ENCODE measurements at places on chromosomes 16 and 17. TPM values are rescaled to one million over a fixed set of nuclear protein-coding genes. Genes with fewer than 3 reads are reported as not detected.

Gene MEOX1
- not detected for total RNA-seq

Gene TBC1D3H
- total RNA-seq, result not detected

Gene YBX2
- 0.81 TPM for total RNA-seq

Gene TMEM238L
- total RNA-seq, result not detected

Gene CCNF
- 2.0 TPM for total RNA-seq

Gene NECAB2
- total RNA-seq, result 12.9 TPM

Gene G6PC1
- 440 TPM for total RNA-seq

Gene KRTAP9-8
- not detected for total RNA-seq

Gene TSC2
- total RNA-seq, result 117 TPM

Gene NOD2
- total RNA-seq, result 0.68 TPM

Gene CD7
- 1.4 TPM for total RNA-seq

Gene KRT33A
- total RNA-seq, result not detected

Gene EVPL
- total RNA-seq, result 0.53 TPM

DNA sequence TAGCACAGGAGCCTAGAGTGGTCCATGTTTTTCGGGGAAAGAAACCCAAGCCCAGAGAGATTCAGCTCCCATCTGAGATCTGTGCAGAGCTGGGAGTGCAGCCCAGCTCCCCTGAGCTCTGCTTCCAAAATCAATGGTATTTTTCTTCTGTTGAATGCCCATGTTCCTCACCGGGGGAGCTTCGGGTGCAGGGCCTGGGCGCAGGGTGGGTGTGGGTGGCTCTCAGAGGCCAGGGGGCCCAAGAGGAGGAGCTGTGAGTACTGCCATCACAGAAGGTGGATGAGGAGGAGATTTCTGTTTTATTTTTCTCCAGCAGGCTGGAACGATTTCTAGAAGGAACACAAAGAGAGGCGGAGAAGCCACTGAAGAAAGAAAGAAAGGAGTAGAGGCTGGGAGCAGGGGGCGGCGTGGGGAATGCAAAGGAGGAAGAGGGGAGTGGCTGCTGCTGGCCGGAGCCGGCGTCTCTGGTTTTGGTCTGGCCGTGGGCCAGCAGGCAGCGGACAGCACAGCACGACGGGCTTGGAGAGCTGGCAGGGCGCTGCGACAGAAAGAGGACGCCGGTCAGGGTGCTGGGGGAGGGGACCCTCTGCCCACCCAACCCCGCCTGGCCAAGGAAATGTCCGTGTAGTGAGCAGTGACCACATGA lies 76.2 kb upstream of the KSR1 start:
- DNase-seq, result peak; percentile 53

DNA sequence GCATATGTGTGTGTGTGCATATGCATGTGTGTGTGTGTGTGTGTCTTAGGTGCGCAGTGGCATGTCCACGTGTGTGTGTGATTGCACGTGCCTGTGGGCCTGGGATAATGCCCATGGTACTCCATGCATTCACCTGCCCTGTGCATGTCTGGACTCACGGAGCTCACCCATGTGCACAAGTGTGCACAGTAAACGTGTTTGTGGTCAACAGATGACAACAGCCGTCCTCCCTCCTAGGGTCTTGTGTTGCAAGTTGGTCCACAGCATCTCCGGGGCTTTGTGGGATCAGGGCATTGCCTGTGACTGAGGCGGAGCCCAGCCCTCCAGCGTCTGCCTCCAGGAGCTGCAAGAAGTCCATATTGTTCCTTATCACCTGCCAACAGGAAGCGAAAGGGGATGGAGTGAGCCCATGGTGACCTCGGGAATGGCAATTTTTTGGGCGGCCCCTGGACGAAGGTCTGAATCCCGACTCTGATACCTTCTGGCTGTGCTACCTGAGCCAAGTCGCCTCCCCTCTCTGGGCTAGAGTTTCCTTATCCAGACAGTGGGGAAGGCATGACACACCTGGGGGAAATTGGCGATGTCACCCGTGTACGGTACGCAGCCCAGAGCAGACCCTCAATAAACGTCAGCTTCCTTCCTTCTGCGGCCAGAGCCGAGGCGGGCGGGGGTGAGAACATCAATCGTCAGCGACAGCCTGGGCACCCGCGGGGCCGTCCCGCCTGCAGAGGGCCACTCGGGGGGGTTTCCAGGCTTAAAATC lies 47.6 kb downstream of the IL21R start:
- DNase-seq, result no peak

- no peak for DNase-seq
Measured at GRCh38 chr16:75534560-75535205, 1.2 kb downstream of the CHST5 start.

DNA sequence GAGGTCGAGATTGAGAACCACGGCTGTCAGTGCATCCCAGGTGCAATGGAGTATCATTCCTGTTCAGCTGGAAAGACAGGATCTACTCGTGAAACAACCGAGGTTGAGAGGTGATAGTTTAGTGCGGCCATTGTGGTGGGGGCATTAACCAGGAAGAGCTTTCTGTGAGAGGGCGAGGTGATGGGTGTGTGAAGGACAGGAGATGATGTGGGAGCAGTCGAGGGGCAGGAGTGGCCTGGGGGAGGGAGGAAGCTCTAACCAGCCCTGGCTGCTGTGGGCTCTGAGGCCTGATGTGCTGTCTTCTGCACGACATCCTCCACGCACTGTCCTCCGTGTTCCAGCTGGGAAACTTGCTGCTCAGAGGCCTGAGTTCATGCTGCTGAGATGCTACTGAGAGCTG lies 22.0 kb downstream of the GOSR2 start:
- DNase-seq, result no peak

GRCh38 chr16:2702871-2703745 lies 16.9 kb downstream of the PRSS27 start:
- peak; percentile 95 for DNase-seq

DNA sequence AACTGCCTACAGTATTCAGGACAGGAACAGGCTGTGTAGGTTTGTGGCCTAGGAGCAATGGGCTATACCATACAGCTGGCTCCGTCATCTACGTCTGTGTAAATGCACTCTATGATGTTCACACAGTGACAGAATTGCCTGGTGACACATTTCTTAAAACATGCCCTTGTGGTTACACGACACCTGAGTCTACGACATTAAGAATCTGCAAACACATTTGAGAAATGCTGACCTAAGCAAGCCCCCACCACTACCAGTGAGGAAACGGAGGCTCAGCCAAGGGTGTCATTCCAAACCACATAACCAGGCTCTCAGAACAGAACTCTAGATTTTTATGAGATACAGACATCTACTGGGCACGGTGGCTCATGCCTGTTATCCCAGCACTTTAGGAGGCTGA lies 23.5 kb downstream of the USP36 start:
- no peak for DNase-seq

DNA sequence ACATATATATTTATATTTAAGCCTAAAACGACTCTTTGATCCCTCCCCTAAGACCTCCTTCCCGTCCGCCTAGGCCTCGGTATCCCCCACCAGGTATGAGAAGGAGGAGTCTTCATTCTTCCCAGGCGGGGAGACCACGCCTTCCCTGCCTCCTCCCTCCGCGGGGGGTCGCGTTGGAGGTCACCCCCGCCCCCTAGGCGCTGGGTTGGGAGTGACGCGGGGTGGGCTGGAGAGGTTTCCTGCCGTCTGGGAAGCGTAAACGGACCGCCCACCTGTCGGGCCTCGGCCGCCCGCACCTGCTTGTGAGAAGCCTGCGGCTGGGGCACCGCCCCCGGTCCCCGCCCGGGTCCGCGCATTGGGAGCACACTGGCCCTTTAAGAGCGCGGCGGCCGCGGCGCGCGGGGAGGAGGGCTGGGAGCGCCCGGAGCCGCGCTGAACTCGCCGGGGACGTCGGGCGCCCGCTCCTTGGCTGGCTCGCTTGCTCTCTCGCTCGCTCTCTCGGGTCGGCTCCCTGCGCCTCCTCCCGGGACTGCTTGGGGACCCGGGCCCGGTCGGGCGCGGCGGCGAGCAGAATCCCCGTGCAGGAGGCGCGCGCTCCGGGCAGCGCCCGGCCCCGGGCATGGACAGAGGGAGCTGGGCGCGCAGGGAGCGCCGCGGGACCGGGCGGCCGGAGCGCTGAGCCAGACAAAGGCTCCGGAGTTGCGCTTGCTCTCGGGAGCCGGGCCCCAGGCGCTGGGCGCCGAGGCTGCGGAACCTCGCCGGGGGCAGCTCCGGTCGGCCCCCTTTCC lies at the start of gene MMP15:
Gene MMP15 (plus strand): TSS at position 404 of the 788 bp plus-strand sequence. CDS start 597 bp downstream, outside the sequence.
- peak; percentile 98 for DNase-seq

GRCh38 chr16:75486014-75486675 lies 9.1 kb downstream of the CHST6 start:
- no peak for DNase-seq

GRCh38 chr16:50933262-50933661 lies 191.4 kb downstream of the CYLD start:
- no peak for DNase-seq

DNA sequence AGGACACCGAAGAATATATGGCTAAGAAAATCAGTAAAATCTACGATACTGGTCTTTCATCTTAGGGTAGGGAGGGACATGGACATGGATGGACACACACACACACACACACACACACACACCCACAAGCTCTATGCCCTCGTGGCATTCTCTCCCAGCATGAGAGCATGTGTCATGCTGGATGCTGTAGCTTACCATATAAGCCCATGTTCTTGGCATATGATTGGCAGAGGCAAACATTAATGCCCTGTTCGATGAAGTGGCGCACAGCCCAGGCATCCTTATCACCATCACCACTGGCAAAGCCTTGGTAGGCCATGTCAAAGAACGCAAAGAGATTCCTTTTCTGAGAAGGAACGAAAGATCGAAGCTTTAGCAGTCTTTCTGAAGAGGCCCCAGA lies 17.6 kb downstream of the GOT2 start:
- no peak for DNase-seq

- no peak for DNase-seq
Measured at GRCh38 chr17:34351096-34351495, 5.2 kb upstream of the CCL13 start.

GRCh38 chr17:6170349-6170748 lies 100.2 kb downstream of the WSCD1 start:
- no peak for DNase-seq

- no peak for DNase-seq
Measured at GRCh38 chr16:13391337-13391736, 489.9 kb downstream of the SHISA9 start.

DNA sequence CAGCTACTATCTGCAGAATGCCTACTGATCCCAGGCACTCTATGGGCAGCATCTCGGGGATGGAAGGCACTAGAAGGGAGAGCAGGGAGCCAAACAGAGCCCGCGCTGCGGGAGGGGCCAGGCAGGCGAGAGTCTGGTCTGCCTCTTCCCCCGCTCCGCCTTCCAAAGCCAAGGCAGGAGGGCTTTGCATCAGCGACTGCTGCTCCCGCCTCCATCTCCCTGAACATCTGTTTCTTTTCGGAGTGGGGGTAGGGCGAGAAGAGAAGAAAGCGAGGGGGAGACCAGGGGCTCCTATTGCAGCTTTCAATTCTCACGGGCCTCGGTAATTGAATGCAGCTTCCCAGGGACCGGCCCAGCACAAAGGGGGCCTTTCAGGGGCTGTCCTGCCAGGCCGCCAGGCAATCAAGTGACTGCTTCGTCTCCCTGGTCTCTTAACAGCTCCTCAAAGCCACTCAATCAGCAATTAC lies 31.4 kb upstream of the CDC42EP4 start:
- DNase-seq, result no peak

GRCh38 chr17:27554152-27554551 lies 76.8 kb upstream of the LGALS9 start:
- no peak for DNase-seq

DNA sequence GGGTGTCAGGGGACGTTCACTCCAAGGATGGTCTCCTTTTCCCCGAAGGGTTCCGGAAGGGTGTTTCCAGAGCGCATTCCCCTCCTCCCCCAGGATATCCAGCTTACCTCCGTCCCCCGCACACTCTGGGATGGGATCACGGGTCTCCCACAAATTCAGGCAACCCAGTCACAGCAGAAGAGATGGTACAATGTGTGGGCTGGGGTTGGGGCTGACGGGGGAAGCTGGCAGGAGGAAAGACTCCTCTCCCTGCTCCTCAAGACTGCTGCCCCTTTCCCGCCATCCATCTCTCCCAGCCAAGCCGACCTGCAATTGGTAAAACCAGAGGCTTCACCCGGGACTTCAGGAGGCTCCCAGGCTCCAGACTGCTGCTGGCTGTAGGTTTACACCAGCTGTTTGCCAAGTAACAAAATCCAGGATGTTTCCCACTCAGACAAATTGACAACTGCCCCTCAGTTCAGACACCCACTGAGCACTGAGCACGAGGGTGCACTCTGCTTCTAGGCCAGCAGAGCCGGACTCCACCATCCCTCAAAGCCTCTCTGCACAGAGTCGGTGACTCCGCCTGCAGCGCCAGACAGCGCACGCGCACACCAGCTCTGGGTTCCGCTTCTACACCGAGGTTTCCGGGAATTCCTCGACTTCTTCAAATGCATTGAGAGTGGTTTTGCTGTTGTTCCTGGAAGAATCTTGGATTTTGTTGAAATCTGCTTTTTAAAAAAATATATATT lies 37.7 kb downstream of the ASPA start:
- no peak for DNase-seq

DNA sequence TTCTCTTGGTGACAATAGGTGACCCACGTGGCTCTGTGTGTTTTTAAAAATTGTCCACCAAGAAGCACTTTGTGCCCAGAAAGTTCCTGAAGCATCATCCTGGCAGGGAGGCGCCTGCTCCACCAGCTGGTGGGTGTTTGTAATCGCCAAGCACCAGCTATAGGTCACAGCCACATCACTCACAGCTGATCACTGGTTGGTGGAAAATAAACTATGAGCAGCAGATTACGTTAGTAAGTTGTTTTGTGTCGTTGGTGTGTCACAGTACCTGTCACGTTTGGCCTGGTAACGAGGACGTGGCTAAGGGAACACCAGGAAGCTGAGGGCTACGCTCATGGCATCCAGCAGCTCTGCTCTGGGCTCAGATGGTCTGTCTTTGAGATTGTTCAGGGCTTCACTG lies 10.1 kb downstream of the MRM3 start:
- no peak for DNase-seq

GRCh38 chr16:8814095-8814806 lies 16.6 kb downstream of the PMM2 start:
- no peak for DNase-seq

DNA sequence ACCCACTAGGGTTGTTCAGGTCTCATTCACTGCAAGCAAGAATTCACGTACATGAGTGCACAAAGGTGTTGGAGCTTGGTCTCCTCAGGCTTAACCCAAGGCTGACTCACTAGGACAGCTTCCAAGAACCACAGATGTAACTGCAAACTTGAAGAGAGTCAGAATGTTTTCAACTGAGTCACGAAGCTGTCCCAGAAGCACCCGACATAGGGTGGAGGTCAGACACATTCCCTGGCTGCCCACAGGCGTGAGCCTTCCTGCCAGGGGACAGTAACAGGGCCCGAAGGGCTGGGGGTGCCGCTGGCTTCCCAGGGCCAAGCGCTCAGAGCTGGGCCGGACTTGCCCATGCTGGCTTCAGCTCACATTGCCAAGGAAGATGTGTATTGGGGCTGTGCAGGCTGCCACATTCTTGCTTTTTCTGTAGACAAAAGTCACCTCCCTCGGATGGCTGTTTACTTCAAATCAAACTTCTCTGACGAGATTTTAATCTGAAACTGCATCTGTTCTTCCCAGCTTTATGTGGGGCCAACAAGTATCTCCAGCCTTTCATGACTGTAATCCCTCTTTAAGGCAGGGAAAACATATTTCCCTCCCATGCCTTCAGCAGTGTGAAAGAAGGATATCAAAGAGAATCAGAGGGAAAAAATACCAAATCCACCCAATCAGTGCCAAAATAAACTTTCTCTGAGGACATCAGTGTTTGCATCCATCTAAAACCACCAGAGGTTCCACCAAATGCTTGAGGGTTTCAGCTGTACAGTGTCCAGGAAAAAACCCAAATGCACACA lies 14.3 kb downstream of the CMTM3 start:
- DNase-seq, result no peak

All from left lobe of liver (tissue), 2 donors.